Hypothalamus (tissue), 51 donors: ENCODE measurements at places on chromosomes 16 and 17.

DNA sequence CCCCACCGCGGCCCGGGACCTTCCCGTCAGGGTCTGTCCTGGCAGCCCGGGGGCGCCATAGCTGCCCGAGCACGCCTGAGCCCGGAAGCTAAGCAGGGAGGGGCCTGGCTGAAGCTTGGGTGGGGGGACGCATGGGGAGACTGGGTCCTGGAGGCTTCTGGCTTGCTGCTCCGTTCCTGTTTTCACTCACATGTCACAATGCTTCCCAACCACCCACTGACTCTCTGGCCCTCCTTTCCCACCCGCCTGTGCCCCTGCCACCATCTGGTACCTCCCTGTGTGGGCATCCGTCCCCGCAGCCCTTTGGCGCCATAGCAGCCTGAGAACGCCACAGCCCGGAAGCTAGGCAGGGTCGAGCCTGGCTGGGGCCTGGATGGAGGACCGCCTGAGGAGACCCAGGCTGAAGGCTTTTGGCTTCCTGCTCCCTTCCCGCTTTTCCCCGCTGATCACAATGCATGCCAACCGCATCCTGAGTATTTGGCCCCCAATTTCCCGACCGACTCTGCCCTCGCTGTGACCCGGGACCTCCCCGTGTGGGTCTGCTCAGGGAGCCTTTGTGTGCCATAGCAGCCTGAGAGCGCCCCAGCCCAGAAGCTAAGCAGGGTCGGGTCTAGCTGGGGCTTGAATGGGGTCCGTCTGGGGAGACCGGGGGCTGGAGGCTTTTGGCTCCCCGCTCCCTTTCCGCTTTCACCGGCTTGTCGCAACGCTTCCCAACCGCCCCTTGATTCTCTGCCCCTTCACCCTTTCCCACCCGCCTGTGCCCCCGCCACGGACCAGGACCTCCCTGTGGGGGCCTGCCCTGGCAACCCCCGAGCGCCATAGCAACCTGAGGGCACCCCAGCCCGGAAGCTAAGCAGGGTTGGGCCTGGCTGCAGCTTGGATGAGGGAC is 2290.1 kb downstream of the TP53TG3F start:
- no peak for DNase-seq

- no peak for DNase-seq
These were observed 14.2 kb downstream of the CBX4 start for GRCh38 chr17:79824893-79825579.

- no peak for DNase-seq
These were observed 83.7 kb downstream of the N4BP1 start for GRCh38 chr16:48526058-48526957.

GRCh38 chr17:2780931-2781454 is 15.2 kb upstream of the RAP1GAP2 start:
- DNase-seq: no peak

GRCh38 chr17:61660746-61661485 is 69.9 kb upstream of the NACA2 start:
- DNase-seq: no peak

- DNase-seq: no peak
These were observed 44.0 kb downstream of the SDK2 start for GRCh38 chr17:73600103-73600871.

- no peak for DNase-seq
These were observed 29.9 kb upstream of the OR1G1 start for GRCh38 chr17:3157218-3157617.

DNA sequence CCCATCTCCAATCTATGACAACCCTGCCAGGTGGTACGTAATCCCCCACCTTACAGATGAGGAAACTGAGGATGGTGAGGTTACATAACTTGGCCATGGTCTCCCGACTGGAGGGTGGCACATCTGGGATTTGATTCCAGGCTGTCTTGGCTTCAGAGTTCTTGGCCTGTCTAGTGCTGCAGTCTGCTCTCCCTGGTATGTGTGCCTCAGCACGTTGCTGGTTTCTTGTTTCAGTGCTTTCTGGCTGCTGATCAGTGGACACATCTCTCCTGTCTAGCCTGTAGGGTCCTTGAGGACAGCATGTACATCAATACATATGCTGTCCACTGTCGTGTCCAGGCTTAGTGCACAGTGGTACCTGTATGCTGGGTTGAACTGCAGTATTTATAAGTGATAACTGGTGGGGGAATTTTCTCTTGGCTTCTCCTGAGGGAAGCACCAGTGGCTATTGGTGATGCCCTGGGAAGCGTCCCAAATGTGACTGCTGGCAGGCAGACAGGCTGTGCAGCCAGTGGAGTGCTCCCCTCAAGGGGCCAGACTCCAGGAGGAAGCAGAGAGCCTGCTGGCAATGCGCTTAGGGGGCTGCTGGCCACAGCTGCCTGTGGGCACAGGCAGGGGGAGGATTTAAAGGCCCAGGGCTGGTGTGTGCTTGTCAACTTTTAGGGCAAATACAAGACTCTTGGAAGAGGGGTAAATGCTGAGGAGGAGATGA is 14.4 kb downstream of the CTRL start:
- DNase-seq: peak; percentile 45

GRCh38 chr16:64730261-64730660 is 391.6 kb downstream of the CDH11 start:
- no peak for DNase-seq

DNA sequence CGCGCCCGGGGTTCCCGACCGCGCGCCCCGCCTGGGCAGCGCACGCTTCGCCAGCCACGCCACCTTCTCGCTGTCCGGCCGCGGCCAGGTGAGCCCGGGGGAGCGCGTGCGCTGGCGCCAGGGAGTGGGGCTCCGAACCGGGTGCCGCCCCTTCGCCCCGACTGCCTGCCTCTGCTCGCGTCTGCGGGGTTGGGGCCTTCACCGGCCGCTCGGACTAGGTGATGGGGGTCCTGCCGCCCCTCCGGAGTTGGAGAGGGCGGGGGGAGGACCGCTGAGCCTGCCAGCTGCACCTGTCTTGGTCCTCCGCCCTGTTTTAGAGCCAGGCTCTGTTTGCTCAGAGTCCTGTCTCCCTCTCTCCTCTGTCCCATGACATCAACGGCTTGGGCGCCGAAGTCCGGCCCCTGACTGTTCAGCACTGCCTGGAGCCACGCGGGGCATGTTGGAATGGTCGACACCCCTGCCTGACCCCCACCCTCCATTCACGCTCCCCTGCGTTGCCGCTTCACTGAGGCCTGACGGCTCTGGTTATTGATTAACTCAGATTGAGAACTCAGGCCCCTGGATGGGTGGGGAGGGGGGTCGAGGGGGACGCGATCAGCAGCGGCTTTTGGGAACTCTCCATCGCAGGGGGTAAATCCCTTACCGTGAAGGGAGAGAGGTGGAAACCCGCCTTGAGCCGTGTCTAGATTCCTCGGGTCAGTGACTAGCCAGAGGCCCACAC is 748 bp downstream of the SMTNL2 start:
- DNase-seq: no peak

DNA sequence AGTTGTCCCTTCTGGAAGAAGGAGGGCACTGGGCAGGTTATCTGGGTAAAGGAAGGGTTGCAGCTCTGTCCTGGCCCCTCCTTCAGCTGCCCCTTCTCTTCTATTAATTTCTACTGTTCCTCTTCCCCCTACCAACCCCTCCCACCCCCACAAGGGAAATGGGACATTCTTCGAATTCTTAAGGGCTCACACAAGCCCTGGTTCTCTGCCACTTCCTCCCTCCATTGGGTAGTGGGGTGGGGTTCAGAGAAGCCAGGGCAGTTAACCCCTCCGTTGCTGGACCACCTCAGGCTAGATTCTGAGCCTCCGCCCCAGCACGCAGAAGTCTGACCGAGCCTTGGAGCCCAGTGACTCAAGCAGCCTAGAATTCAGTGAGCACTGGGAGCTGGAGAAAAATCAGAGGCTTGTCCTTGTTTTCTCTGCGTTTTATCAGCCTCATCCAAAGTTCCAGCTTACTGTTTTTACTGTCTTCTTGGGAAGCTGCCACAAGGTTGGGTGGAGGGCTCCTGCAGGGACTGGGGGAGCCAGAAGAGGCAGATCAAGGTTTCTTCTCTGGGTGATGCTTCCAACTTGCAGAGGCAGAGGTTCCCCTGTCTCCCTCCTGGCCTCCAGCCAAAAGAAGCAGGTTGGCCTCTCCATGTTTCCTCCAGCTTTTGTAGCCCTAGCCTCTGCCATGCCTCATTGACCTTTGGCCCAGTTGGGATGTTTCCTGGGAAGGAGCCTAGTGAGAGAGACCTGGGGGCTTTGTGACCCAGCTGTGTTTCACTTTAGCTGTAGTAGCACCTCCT is 10.2 kb downstream of the LASP1 start:
- DNase-seq: no peak

- DNase-seq: no peak
These were observed 393.9 kb upstream of the SALL1 start for GRCh38 chr16:51544851-51545467.

GRCh38 chr17:7967751-7968150 is 34.7 kb upstream of the GUCY2D start:
- no peak for DNase-seq

- peak; percentile 56 for DNase-seq
These were observed 12.7 kb downstream of the SLC35B1 start for GRCh38 chr17:49694847-49695697.

DNA sequence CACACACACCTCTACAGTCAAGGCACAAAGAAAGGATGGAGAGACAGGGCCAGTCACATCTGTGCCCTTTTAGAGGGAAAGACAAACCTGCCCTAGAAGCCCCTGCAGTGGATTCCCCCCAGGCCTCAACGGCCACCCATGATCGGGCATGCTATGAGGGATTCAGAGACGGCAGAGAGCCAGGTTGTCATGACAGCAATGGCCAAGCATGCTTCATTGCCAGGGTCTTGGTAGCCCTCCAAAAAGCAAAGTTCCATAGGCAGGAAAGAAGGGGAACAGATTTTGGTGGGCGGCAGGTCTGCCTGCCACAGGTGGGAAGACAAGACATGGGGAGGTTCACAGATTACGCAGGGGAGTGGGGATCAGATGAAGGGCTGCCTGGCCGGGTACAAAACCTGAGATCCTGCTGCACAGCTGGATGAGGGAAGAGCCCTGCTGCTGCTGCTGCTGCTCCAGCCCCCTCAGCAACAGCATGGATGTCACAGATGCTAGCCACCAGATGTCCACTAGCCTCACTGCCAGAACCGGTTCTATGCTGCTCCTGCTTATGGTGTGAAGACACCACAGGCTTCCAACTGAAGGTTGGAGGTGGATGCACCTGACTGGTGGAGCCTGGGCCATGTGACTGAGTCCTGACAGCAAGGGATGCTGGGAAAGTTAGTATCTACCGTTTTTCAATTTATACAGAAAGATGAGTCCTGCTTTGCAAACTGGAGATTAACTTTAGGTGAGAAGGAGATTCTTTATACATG is 17.8 kb downstream of the ACTG1 start:
- DNase-seq: peak; percentile 24

- DNase-seq: no peak
These were observed 148.0 kb upstream of the TNRC6C start for GRCh38 chr17:77810536-77810935.

- no peak for DNase-seq
These were observed 28.9 kb downstream of the COTL1 start for GRCh38 chr16:84588991-84589390.

GRCh38 chr17:59400858-59401257 is 69.4 kb downstream of the YPEL2 start:
- no peak for DNase-seq

DNA sequence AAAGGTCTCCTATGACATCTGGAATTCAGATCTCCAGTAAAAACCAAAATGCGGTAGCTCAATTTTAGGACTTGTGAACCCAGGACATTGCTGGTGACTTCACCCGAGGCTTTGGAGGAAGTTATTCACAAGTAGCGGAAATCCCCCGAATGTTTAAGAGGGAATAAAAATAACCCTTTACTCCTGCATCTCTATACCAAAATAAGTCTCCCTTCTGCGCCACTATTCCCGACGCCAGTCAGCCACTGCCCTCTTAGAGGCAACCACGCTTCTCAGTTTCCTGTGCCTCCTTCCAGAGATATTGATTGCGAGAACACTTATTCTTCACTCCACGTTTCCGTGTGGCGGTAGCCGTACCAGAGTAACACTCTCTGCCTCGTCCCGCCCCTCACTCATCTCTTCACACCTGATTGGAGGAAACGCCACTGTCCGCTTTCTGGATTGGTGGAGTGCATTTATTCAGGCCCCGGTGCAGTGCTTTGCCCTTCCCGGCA is 27.4 kb downstream of the EMP2 start:
- DNase-seq: no peak

- no peak for DNase-seq
These were observed 47.3 kb upstream of the CHMP6 start for GRCh38 chr17:80944326-80944725.

- DNase-seq: no peak
These were observed 101.9 kb downstream of the KCNJ2 start for GRCh38 chr17:70271200-70271599.

DNA sequence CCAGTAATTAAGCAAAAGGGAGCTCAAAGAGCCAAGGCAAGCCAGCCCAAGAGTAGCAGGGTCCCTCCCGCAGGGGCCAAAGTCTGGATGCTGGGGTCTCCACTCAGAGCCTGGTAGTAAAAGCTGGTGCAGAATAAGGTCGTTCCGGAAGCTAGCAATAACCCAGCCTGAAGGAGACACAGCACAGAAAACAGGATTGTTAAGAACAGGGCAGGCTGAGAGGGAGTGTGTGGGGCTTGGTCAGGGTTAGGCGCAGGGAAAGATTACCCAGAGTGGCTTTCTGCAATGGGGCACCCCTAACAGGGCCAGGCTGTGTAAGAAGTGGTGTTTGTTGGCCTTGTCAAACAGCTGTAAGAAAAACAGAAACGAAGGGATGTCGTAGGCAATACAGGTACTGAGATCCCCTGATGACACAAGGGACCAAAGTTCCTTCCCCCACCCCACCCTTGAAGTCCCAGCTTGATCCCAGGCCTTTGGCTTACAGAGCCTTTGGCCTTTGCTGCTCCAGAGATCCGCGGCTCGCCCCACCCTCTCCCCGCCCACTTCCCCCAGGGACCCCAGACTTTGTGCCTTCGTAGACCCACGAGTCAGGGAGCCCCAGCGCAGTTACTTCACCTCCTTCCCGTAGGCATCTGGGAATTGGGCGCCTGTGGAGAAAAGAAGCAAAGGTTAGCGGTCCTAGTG is 712 bp downstream of the TMEM256 start:
- no peak for DNase-seq

- no peak for DNase-seq
These were observed 11.6 kb upstream of the CMIP start for GRCh38 chr16:81432937-81433557.

DNA sequence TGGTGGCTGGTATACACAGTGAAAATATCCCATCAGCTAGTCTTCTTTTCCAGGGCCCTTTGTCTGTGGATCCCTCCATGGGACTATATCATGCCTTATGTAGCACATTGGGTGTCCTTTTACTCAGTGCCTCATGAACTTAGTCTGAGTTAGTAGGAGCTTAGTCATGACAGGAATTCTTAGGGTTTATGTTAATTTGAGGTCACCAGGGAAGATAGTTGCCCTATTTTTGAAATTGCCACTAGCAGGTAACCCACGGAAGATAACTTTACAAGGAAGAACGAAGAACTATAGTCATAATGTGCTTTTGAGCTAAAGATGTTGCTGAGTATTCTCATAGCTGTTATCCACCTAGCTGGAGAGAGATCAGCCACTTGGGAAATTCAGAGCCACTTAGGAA is 14.8 kb upstream of the PLK1 start:
- DNase-seq: no peak

GRCh38 chr16:12868169-12868568 is 33.2 kb upstream of the SHISA9 start:
- no peak for DNase-seq
